ENCODE measurements at places on chromosomes 4 and X.

DNA sequence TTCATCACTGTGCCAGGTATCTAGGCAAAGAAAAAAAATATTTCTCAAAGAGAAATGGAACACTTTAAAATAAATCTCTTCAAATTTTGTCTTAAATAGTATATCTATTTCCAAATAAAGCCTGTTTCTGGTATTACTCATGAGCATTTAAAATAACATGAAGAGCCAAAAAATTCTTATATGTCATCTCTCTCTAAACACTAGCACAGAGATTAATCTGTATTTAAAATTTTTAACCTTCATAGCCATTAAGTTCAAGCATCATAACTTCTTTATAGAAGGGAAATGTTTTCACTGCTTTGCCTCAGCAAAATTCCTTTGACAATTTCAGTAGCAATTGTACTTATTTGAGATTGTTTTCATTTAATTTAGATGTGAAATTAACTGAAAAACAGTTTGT, 5.1 kb upstream of the CORIN start:
- no peak for DNase-seq

DNA sequence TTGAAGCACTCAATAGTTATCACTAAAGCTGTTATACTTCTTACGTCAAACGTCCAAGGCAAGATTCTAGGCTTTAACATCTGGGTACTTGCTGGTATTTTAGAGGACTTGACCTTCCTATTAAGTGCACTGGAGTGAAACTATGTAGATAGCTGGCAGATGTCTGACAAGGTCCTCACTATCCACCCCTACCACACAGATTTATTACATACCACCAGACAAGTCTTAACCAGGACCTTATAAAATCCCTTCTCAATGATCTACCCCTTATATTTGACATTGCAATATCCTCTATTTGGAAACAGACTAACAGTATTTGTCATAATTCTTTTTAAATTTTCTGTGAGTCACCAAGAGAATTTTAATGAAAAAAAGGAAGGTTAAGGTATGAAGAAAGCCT, 78.8 kb downstream of the PDGFC start:
- no peak for DNase-seq

- no peak for DNase-seq
Observed at GRCh38 chr4:102599455-102599854, 98.3 kb downstream of the NFKB1 start.

DNA sequence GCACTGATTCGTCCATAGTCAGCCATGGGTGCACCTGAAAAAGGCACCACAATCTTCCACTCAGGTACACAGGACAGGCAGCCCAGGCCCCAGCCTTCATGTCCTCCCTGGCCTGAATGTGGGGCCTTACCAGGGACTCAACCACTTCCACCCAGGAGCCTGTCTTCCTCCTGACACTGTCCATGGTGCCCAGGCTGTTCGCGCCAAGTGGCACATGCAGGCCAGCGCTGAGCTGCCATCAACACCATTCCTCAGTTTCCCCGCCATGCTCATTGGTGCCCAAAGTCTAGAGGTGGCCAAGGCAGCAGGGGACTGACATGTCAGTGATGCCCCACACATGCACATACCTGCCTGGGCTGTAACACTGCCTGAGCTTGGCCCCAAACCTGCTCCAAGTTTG, 322.2 kb upstream of the POU3F4 start:
- DNase-seq: no peak

GRCh38 chr4:105994061-105994460, 98.8 kb downstream of the NPNT start:
- no peak for DNase-seq

DNA sequence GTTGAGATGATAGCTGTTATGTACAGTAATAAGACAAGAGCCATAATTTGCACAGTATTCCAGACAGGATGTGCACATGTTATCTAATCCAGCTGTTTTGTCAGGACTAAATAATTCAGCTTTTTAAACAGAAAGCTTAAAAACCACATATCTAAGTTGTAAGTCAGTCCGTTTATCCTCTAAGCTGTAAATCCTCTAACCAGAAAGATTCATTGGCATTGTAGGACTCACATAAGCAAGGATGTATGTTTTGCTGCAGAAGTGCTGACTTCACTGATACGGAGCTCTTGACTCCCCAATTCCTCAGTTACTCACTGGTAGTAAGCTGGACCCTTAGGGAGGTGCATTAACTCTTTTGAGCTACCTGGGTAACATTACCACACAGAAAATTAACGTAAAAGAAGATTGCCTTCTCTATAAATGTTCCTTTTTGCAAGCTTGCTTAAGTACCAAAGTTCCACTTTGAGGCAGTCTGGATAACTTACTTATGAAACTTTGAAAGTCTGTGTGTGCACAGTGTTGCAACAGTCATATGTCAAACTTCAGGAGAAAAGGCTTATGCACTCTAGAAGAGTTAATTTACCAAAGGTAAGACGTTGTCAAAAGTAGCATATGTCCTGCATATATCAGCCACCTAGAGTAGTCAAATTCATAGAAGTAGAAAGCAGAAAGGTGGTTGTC, 58.3 kb upstream of the MAGEB2 start:
- no peak for DNase-seq

DNA sequence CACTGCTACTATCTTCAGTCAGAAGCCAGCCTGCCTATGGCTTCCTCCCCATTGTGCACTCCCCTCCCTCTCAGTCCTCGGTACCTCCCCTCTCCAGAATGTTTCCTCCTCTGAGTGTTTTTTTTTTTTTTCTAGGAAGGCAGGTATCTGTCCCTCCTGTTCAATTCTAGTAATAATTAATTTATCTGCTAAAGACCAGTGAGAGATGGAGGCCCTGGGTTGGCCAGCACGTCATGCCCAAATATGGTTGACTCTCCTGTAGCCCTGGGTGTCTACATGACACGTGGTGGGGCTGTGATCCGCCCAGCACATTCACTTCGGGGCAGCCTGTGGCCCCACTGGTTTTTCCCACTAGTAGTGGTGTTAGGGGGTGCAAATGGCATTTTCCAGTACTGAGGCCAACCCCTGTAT, 1.8 kb downstream of the FLNA start:
- DNase-seq: no peak

DNA sequence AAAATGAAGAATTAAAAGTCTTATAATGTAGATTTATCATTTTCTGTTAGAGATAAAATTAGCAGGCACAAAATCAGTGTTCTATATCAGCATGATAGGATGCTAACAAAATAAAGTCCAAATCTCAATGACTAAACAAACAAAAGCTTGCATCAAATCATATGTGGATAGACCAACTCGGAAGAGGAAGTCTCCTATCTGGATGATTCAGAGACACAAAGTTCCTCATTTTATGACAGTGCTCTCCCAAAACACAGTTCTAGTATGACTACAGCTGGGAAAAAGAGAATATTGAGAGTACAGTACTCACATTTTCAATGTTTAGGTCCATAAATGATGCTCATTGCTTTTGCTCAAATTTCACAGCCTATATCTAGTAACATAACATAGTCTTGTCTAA, 376.1 kb upstream of the CTSO start:
- DNase-seq: no peak

DNA sequence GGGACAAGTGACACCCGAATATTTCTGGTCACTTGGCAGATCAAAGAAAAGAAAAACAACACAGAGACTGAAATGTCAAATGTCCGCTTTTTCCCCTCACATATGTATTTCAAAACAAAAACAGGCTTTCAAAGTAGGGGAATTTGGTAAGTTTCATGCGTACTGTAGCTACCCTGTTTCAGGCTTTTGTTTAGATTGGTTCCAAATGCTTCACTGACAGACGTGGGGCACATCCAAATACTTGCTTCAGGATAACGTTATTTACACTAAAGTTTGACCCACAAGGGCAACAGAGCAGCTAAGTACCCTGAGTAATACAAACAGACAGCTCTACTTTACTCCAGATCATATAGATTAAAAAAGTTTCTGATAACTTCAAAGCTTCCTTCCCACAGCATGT, 804.5 kb upstream of the POU3F4 start:
- DNase-seq: no peak
